ENCODE measurements at places on chromosomes 11 and 22. TPM values are rescaled to one million over a fixed set of nuclear protein-coding genes. Genes with fewer than 3 reads are reported as not detected.

GRCh38 chr11:2458321-2458720 lies 13.5 kb downstream of the KCNQ1 start:
- DNase-seq = no peak
- H3K4me1 ChIP-seq = no peaks in the 10 kb centered on the region
- peaks cover 22% of the 10 kb centered on the region for H3K27me3 ChIP-seq
- no peak overlapping the region for H3K27ac ChIP-seq
- no peak overlapping the region for H3K4me3 ChIP-seq
- H3K36me3 ChIP-seq = no peaks in the 10 kb centered on the region

DNA sequence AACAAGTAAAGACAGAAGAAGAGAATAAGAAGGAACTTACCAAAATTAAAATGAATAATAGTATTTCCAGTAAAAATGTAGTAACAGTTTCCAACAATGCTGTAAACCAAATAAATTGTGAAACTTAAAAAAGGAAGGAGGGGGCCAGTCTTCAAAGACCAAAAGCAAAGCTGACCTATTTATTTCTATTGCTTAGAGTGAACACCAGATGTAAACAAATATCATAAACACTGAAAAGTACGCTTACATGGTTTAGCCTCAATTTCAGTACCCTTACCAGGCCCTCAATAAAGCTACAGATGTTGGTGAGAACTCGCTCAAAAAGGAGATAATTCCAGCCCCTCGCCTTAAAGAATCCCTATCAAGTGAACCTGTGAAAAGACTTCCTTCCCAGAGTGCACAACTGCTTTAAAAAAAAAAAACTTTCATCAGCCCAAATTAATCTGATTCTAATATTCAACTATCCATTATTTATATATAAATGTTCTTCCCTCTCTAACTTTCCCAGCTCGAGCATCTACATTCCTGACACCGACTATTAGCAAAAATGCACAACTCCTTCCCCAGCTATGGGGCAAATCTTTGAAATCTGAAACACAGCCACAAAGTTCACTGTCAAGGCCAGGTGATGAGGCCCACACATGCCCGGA lies 2.4 kb downstream of the PHF21A start:
- H3K4me1 ChIP-seq = peaks cover 3% of the 10 kb centered on the region
- H3K27me3 ChIP-seq = no peaks in the 10 kb centered on the region
- no peak for DNase-seq
- H3K27ac ChIP-seq = peak overlapping the region; percentile 54
- no peaks in the 10 kb centered on the region for H3K36me3 ChIP-seq

C11orf98 gene
- total RNA-seq = 173 TPM

DNA sequence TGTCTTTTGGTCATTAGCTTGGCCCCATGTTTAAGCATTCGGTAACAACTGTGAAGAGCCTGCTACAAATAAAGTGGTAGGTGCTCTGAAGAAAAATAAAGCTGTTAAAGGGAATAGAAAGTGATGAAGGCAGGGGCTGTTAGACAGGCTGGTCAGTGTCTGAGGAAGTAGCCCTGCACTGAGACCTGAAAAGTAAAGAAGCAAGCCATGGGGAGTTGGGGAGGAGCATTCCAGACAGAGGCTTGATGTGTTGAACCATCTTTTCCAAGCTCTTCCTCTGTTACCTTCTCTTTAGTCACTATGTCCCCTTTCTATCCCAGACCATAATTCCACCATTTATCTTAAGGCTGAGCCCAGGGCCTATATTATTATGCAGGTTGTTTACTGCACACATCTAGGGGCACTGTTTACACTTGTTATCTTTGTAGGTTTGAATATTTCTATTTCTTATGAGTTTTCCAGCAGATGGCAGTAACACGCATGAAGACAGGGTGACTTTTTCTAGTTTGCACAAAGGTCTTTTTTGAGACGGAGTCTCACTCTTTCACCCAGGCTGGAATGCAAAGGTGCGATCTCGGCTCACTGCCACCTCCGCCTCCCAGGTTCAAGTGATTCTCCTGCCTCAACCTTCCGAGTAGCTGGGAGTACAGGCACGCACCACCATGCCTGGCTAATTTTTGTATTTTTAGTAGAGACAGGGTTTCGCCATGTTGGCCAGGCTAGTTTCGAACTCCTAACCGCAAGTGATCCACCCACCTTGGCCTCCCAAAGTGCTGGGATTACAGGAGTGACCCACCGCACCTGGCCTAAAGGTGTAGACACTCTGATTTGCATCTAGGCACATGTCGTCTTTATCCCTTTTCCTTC lies 23.0 kb downstream of the ZFTA start:
- H3K4me3 ChIP-seq = no peak overlapping the region
- no peak for DNase-seq
- no peaks in the 10 kb centered on the region for H3K27me3 ChIP-seq
- H3K36me3 ChIP-seq = no peaks in the 10 kb centered on the region
- H3K27ac ChIP-seq = no peak overlapping the region

- H3K4me1 ChIP-seq = peaks cover 23% of the 10 kb centered on the region
- no peaks in the 10 kb centered on the region for H3K27me3 ChIP-seq
- no peak overlapping the region for H3K4me3 ChIP-seq
- no peak for DNase-seq
- H3K27ac ChIP-seq = no peak overlapping the region
- no peaks in the 10 kb centered on the region for H3K36me3 ChIP-seq
These were observed 12.0 kb downstream of the BACE1-AS start for GRCh38 chr11:117303101-117303500.

DNA sequence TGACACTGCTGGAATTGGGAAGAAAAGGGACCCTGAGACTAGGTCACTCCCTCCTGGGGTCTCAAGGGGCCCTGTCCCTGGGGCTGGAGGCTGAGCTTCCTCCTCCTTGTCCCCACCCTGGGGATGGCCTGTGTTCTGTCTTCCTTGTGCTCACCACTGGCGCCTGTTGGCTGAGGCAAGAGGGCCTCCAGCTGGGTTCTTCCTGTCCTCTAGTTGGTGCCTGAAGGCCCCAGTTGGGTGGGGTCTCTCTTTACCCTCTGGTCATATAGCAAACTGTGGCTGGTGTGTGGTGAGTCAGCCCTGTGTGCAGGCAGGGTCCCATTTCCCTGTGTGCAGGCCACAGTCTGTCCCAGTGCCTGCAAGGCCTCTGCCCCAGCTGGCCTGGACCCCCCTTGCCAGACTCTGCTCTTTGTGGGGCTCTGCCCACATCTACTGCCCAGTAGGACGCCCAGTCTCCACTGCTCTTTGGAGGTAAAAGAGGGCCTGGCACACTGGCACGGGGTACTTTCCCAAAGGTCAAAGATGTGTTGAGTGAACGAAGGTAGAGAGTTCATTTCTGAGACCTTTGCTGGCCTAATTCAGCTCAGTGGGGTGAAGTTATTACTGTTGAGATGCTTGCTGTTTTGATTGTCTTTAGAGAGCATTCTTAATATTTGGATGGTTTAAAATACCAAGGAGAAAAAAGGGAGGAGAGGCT lies 55.1 kb upstream of the CLDN5 start:
- H3K27me3 ChIP-seq = no peaks in the 10 kb centered on the region
- DNase-seq = no peak
- H3K4me3 ChIP-seq = no peak overlapping the region
- H3K4me1 ChIP-seq = no peaks in the 10 kb centered on the region
- no peaks in the 10 kb centered on the region for H3K36me3 ChIP-seq

GRCh38 chr22:37487571-37487970 lies 1.4 kb upstream of the MFNG start:
- no peaks in the 10 kb centered on the region for H3K36me3 ChIP-seq
- no peak for DNase-seq

DNA sequence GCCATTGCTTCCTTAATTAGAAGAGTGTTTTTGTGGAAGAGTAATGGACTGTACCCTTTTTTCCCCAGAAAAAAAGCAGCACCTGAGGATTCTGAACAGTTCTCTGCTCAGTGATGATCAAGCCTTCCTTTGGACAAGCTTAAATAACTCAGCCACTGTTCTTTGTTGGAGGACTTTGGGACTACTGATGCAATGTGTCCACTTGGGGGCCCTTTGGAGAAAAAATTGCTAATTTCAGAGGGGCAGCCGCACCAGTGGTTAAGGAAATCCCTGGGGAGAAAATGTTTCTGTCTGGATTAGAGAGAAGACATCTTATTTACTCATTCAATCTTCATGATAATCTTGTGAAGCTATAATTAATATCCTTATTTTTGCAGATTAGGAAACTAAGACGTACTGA lies 5.3 kb upstream of the KMT2A start:
- H3K4me3 ChIP-seq = no peak overlapping the region
- no peaks in the 10 kb centered on the region for H3K27me3 ChIP-seq
- H3K36me3 ChIP-seq = no peaks in the 10 kb centered on the region
- DNase-seq = no peak
- H3K4me1 ChIP-seq = no peaks in the 10 kb centered on the region

ZPR1 gene
- total RNA-seq = 70.5 TPM

- H3K4me1 ChIP-seq = no peaks in the 10 kb centered on the region
- H3K4me3 ChIP-seq = no peak overlapping the region
- no peaks in the 10 kb centered on the region for H3K27me3 ChIP-seq
These were observed 21.2 kb downstream of the PLAAT3 start for GRCh38 chr11:63592975-63593395.

SNX32 gene
- total RNA-seq = 1.1 TPM

- H3K27ac ChIP-seq = no peak overlapping the region
- no peaks in the 10 kb centered on the region for H3K4me1 ChIP-seq
- no peak for DNase-seq
- H3K27me3 ChIP-seq = no peaks in the 10 kb centered on the region
These were observed 31.5 kb upstream of the CAT start for GRCh38 chr11:34407121-34407813.

GRCh38 chr11:31799435-31800397 lies 11.4 kb downstream of the PAX6 start:
- no peaks in the 10 kb centered on the region for H3K36me3 ChIP-seq
- DNase-seq = no peak
- H3K27me3 ChIP-seq = peaks cover 95% of the 10 kb centered on the region

IGLL1 gene
- total RNA-seq = not detected

DNA sequence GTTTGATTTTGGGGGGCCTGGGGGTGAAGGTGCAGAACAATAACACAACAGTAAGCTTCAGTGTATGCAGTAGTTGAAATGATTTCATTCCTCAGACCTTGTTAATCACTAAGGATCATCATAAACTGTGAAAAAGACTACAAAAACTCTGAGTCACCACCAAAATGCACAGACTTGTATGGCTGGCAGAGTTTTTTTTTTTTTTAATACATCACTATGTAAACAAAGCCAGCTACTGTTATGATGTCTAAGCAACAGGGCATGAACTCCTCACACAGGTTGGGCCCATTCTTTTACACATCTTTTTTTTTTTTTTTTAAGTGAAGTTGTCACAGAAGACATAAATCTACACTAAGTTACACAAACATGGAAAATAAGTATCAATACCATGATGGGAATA lies 311.9 kb downstream of the GUCY1A2 start:
- no peak for DNase-seq
- H3K4me1 ChIP-seq = no peaks in the 10 kb centered on the region

SYCE3 gene
- not detected for total RNA-seq

- H3K36me3 ChIP-seq = no peaks in the 10 kb centered on the region
- no peak overlapping the region for H3K4me3 ChIP-seq
- no peak for DNase-seq
- H3K4me1 ChIP-seq = no peaks in the 10 kb centered on the region
These were observed 96.2 kb upstream of the SYT13 start for GRCh38 chr11:45382133-45382878.

GRCh38 chr11:107018902-107019493 lies 722 bp upstream of the GUCY1A2 start:
- H3K27ac ChIP-seq = no peak overlapping the region
- no peaks in the 10 kb centered on the region for H3K27me3 ChIP-seq
- peaks cover 4% of the 10 kb centered on the region for H3K4me1 ChIP-seq
- DNase-seq = no peak
- H3K4me3 ChIP-seq = peak overlapping the region; percentile 63

MS4A6A gene
- total RNA-seq = not detected

GRCh38 chr22:36850056-36850455 lies 10.8 kb upstream of the NCF4 start:
- peaks cover 2% of the 10 kb centered on the region for H3K4me1 ChIP-seq
- no peak overlapping the region for H3K4me3 ChIP-seq
- H3K27me3 ChIP-seq = no peaks in the 10 kb centered on the region
- H3K36me3 ChIP-seq = no peaks in the 10 kb centered on the region

PIWIL4 gene
- 0.52 TPM for total RNA-seq
